ENCODE measurements at places on chromosomes 13 and 19.

DNA sequence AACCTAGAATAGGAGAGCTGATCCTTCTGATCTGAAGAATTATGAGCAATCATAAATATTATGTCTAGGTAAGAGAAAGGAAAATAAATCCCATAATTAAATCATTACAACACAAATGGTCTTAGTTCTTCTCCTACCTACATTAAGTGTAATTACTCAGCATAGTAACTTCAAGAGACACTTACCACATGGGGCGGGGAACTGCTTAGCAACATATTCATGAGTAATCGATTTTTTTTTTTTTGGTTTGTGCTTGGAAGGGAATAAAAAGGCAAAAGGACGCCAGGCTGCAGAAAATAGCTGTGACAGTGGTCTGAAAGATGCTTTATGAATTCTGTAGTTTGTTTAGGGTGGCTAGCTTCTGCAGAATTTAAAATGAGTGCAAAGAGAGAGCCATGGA lies 103.3 kb upstream of the HTR2A start:
- no peak for DNase-seq

GRCh38 chr13:106331116-106331515 lies 204.3 kb downstream of the EFNB2 start:
- DNase-seq: no peak

GRCh38 chr13:69291292-69291906 lies 816.2 kb upstream of the ATXN8OS start:
- no peak for DNase-seq

DNA sequence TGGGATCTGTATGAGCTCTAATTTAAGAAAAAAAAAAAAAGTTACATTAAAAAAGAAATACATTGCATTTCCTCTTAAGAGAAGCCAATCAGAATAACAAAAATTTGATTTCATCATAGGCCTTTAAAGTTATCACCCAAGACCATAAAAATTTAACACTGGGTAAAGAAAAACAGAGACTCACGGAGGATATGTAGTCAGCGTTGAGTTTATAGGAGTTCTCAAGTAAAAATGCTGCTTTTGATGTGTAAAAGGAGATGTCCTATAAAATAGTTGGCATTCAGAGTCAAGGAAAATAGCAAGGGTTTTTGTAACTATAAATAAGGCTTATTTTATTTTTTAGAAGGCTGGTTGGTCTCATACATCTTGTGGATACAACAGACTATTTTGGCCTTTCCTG lies 191.1 kb downstream of the EFNB2 start:
- no peak for DNase-seq

- DNase-seq: no peak
Observed at GRCh38 chr13:79791471-79792042, 310.6 kb downstream of the NDFIP2 start.

Data from stimulated activated CD8-positive, alpha-beta memory T cell treated with anti-CD3 and anti-CD28 coated beads, Interleukin-4, amount 100 ng/mL, for 24 hours (primary cell).